Glutamatergic neuron (in vitro differentiated cells): ENCODE measurements at places on chromosomes 3 and 15. TPM values are rescaled to one million over a fixed set of nuclear protein-coding genes. Genes with fewer than 3 reads are reported as not detected.

Gene FSIP1
- total RNA-seq, result 1.5 TPM

Gene C3orf49
- not detected for total RNA-seq

Gene CCRL2
- total RNA-seq, result not detected

Gene PROS1
- 4.9 TPM for total RNA-seq

Gene GABRG3
- 1.3 TPM for total RNA-seq

Gene ACP3
- total RNA-seq, result not detected
